Suppressor macrophage treated with lipopolysaccharide for 4 hours (primary cell): ENCODE measurements at places on chromosomes 5 and 9.

GRCh38 chr5:90767710-90768109 is 209.1 kb downstream of the ADGRV1 start:
- no peak for DNase-seq

DNA sequence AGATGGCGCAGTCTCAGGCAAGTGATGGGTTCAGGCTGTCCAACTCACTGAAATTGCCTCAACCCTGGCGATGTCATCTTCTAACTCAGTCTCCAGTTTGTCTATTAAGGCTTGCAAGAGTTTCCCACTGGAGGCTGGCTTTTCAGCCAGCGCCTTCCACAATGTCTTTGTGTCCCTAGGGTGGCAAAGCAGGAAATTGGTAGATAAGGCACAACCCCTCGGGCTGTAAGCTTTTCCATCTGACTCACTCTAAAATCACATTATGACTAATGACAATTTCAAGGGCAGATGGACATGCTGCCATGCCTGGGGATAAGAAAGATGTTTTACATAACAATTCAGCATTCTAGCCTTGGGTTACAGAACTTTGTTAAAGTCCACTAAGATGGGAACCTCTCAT is 61.9 kb downstream of the MROH2B start:
- DNase-seq, result no peak

GRCh38 chr9:19479874-19480273 is 71.1 kb downstream of the ACER2 start:
- DNase-seq, result no peak

- no peak for DNase-seq
Measured at GRCh38 chr5:133751421-133751820, 139.1 kb upstream of the FSTL4 start.

DNA sequence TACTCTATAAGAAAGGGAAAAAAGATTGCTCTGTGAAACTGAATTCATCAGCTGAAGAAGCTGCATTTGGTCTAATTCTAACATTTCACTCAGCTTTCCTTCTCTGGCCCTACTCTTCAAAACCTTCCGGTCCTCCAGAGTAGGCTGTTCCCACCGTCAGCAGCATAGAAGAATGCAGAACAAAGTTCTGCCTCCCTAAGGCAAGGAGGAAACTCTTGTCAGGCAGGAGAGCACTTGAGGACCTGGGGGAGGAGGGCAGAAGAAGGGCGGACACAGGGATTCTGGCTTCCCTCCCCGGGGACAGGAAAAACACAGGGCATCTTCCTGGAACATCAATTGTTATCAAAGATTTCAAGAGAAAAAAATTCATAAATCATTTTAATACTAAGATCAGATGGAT is 69.2 kb upstream of the SHB start:
- no peak for DNase-seq
